ENCODE measurements at places on chromosomes 6 and 20.

GRCh38 chr20:37369846-37370245 lies 23.9 kb downstream of the SRC start:
- no peak for DNase-seq

- DNase-seq: no peak
Measured at GRCh38 chr6:19988555-19988954, 151.4 kb downstream of the ID4 start.

DNA sequence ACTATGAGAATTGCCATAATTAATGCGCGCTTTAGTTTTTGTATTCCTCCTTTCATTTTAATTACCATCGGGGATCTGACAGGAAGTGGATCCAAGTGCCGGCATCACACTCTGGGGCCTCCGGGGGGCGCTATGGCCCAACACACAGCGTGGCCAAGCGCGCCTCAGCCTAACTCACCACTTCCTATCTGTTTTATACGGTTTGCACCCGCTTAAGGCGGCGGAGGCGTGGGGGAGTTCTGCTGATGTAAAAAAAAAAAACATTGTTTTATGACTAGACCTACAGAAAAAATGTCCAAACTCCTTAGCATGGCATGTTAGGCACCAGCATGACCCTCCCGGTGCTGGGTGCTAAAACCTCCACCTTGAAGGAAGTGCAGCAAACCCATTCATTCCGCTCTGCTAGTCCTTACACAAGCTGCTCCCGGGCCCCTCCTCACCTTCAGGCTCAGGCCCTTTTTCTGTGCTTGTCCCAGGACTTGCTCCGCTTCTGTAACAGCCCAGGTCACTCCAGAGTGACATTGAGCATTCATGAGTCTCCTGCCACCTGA lies 4.5 kb upstream of the EBF4 start:
- no peak for DNase-seq

- no peak for DNase-seq
Measured at GRCh38 chr6:112149719-112150263, 62.4 kb downstream of the FAM229B start.

- no peak for DNase-seq
Measured at GRCh38 chr6:111761783-111762312, 111.4 kb downstream of the FYN start.

GRCh38 chr6:3331494-3331893 lies 72.7 kb downstream of the PSMG4 start:
- DNase-seq: no peak

DNA sequence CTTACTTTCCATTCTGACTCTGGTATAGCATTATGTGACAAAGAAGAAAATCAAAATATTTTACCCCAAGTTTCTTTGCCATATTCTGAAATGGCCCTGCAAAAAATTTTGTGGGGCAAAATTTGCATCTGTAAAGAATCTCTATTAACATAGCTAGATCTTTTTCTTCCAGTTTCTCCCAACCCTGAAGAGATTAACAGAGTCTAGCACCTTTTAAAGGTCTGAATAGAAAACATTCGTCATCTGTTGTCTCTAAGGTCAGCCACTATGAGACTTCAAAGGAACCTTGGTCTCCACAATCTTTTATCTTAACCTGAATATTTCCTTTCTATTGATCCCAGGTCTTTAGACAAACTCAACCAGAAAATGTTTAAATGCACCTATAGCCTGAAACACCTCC lies 205.7 kb downstream of the BTBD9 start:
- no peak for DNase-seq

DNA sequence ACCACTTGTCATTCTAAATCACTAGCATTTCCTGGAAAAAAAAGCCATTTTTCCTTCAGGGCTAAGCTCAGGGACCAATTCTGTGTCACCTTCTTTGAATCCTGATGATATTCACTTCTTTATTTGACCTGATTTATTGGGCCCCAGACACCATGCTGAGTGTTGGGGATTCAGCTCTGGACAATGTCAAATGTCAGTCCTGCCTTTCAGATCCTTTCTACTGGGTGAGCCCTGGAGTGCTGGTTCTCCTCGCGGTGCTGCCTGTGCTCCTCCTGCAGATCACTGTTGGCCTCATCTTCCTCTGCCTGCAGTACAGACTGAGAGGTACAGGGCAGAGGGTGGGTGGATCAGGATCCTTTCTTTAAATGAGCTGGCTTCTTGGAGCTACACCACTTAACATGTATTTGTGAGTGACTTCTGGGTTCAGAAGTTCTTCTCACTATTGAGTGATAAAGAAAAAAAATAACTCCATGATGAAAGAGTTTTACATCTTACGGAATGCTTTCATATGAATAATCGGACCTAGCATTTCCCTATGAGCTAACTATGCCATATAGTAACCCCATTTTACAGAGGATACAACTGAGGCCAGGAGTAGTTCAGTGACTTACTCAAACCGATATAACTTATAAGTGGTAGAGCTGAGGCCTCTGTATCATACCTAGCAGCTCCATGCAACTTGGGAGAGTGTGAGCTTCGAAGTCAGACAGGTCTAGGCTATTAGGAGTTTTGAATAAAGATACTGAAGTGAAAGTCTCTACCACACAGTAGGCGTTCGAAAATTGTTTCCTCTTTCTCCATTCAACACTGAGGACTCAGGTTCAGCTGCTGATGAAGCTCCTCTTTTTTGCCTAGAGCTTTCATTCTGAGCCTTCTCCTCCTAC lies 9.3 kb downstream of the MOG start:
- no peak for DNase-seq

- DNase-seq: no peak
Measured at GRCh38 chr20:22352019-22352418, 232.4 kb downstream of the FOXA2 start.

GRCh38 chr6:124963416-124963785 lies 1.2 kb downstream of the RNF217 start:
- DNase-seq: no peak

- peak; percentile 54 for DNase-seq
Measured at GRCh38 chr6:149854532-149854931, 9.6 kb downstream of the LRP11 start.

GRCh38 chr6:44367681-44368080 lies 19.8 kb upstream of the CDC5L start:
- DNase-seq: no peak

DNA sequence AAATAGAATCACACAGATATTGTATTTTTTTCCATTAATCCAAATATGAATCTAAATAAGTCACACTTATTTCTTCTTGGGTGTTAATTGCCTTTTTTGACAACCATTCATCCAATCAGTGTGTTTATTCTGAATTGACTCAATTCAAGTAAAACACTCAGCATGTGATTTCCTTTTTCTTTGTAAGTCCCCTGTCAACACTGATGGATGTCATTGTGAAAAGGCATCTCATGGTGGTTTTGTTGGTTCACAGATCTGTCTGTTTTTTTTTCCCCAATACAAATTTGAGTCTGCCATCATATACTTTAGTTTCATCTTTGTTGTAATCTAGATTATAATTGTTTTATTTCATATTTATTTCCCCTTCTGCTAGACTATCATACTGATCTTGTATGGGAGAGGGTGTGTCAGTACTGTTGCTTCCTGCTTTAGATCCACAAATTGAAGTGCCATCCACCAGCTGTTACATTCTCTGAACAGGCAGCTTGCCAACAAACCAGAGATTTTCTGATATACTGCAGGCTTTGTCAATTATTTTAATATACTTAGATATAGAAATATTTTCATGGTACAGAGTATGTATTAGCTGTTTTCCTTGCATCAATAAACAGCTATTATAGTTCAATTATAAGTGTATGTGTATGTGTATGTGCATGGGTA lies 64.2 kb upstream of the FLRT3 start:
- DNase-seq: no peak

DNA sequence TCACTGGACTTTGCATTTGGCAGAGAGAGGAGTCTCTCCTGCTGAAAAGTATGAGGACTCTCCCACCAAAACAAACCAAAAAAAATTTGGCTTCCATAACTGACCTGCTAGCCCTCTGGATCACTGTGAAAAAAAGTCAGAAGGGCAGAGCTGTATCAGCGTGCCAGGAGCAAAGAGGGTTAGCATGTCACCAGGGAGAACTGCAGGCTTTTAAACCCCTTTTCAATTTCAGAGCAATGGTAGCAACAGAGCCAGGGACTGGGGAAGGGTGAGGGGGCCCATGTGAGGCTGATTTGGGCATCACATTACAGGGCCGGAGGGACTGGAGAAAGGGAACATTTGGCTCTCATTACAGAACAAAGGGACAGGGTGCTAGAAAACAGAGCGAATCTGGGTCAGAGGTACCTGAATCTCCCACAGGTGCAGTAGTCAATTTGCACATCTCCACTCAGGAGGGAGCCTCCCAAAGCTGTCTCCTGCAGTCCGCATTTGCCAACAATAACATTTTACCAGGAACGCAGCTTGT lies 185.7 kb upstream of the EYA4 start:
- DNase-seq: no peak

GRCh38 chr6:125930765-125931418 lies 25.7 kb upstream of the HINT3 start:
- DNase-seq: no peak

GRCh38 chr6:148829415-148830101 lies 82.7 kb downstream of the UST start:
- DNase-seq: no peak

- no peak for DNase-seq
Measured at GRCh38 chr20:54019585-54019984, 50.8 kb downstream of the BCAS1 start.

DNA sequence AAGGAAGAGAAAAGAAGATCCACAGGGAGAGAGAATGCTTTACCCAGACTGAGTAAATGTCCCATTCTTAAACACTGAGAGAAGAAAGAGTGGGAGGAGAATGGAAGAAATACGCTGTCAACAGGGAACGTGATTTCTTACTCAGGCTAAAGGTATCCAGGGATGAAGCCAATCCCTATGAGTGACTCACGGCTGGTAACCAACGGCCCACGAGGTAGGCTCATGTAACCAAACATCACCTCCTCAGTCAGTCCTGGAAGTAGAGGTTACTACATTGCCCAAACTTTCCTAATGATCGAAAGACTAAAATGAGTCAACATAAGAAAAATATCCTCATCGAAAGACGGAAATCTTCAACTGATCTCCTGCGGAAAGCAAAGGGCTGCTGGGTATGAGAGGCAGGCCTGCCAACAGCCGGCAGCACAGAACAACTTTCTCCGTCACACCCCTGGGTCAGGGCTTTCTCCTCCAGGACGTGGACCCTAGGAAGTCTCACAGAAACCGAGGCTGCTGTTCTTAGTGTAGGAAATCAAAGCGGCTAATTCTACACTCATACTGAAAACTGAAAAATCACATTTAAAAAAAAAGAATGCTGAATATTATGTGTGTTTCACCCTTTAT lies 292.6 kb downstream of the GMDS start:
- no peak for DNase-seq

GRCh38 chr6:109295109-109295773 lies 87.0 kb downstream of the CD164 start:
- no peak for DNase-seq

DNA sequence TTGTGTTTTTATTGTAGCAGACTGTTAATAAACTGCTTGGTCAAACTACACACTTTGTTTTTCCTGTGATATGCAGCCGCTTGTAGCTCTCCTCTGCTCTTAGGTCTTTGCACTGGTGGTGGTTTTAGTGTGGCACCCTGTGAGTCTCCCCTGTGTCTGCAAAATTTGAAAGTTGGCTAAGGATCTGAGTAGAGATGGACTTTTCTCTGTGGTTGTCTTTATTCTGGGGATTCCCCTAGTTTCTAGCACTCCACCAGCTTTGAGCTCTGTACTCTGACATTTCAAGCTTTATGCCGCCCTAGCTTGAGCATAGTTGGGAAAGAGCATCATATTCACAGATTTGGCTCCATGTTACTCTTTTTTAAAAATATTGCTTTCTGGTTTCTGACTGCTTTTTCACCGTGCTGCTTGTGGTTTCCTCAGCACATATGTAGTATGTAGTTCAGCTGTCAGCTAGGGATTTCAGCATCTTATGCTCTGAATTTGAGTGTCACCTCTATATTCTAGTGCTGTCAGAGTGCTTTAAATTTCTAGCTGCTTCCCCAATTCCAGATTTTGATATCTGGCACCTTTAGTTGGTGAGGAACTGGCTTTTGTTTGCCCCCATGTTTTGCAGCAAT lies 25.4 kb downstream of the CDYL start:
- DNase-seq: no peak

- no peak for DNase-seq
Measured at GRCh38 chr6:112957536-112957916, 610.4 kb downstream of the RFPL4B start.

GRCh38 chr6:35691027-35691824 lies 2.5 kb upstream of the FKBP5 start:
- peak; percentile 96 for DNase-seq

DNA sequence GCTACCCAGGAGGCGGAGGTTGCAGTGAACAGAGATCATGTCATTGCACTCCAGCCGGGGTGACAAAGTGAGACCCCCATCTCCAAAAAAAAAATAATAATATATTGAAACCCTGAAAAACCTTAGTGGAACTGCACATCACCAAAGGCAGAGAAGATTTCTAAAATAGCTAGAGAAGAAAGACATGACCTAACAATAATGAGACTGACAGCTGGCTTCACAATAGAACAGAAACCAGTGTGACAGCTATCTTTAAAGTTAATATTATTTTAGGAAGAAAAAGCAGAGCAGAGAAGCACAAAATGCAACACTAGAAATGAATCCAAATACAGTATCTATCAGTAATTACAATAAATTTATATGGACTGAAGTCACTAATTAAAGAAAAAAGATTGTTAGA lies 67.1 kb upstream of the FLRT3 start:
- DNase-seq: no peak

DNA sequence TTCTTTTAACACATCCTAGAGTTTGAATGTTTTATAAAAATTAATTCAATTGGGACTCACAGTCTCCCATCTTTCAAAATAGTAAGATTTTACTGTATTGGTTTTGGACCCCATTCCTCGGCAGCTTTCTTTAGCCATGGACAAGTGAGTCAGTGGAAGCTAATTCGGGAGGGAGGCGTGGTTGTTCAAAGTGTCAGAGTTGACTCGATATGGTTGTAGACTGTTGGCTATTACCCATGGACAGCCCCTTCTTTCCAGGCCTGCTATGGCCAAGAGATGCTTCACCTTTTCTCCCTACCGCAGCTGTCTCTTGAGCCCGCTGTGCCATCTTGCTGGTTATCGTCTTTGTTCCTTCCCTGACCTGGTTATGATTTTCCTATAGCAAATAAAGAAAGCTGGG lies 243.0 kb downstream of the CD83 start:
- no peak for DNase-seq

DNA sequence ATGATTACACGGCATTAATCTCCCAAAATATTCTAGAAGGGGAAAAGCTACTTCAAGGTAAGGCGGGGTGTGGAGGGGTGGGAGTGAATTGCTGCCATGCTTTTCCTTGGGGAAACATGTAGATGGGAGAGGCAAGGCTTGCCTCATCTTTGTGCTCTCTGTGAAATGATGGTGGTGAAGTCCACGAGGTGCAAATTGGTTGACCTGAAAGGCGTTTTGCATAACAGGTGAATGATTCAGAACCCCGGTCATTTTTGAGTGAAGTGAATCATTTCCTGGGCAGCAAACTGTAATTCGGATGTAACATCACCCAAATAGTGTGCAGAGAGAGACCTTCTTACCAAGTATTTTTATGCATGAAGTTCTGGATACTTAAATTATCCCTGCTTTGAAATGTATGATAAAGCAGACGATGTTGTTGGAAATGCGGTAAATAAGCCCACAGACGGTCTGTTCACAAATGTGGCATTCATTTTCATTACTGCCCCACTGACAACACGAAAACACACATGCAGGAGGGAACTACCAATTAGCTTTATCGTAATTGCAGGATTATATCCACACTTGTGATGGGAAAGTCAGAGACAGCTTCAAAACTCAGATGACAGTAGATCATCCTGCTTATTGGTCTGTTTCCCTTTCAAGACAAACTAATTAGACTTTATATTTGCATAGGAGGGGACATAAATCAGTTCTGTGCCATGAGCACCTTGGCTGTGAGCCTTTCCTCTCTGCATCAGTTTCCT lies 3.0 kb downstream of the CDH4 start:
- DNase-seq: no peak

Data from lower leg skin (tissue), 4 donors.